ENCODE measurements at places on chromosomes 16 and 17.
A peak's percentile ranks its signal among the peaks of the same experiment; 100 is the strongest.

- DNase-seq: peak; percentile 73
Observed at GRCh38 chr16:14284930-14285512, 213.9 kb downstream of the MRTFB start.

GRCh38 chr17:9907131-9907530 lies 2.1 kb upstream of the RCVRN start:
- DNase-seq: no peak

- DNase-seq: no peak
Observed at GRCh38 chr16:30722916-30723315, 23.9 kb downstream of the SRCAP start.

GRCh38 chr17:76710863-76711611 lies at the start of gene MXRA7:
TSS of gene MXRA7 (minus strand) at chr17:76710965. CDS start at chr17:76710946, 19 bp downstream.
- peak; percentile 68 for DNase-seq

DNA sequence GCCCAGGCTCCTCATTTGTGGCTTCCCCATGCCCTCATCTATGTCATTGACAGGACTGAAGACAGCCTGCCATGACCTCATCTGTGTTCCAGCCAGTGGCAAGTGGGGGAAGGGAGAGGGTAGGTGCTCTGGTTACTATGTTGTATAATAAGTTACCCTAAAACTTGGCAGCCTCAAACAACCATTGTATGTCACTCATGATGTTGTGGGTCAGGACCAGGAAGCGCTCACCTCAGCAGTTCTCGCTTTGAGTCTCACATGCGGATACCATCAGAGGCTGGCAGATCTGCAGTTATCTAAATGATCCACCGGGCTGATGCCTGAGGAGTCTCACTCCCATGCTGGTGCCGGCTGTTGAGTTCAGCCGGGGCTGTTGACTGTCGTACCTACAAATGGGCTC lies 89.0 kb upstream of the TMEM97 start:
- DNase-seq: no peak

- peak; percentile 59 for DNase-seq
Observed at GRCh38 chr16:58020628-58021521, 4.7 kb upstream of the MMP15 start.

DNA sequence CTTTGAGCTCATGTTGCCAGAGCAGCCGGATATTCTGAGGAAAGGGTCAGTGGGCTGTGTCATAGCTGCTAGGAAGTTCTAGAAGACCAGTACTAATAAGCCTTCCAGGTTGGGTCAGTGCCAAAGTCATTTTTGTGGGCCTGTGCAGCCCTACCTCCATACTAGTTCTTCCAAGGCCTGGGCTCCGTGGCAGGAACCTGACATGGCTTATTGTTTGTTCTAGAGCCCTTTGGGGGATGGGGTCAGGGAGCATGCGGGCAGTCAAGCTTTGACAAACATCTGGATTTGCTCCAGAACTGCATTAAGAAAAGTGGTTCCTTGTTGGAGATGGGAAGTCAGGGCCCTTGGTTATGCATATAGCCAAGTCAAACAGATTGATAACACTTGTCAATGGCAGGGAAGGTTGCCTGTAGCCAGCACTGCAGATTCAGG lies 7.6 kb downstream of the ALKBH5 start:
- DNase-seq: peak; percentile 34
